B cell (primary cell): ENCODE measurements at places on chromosomes 11 and 22. TPM values are rescaled to one million over a fixed set of nuclear protein-coding genes. Genes with fewer than 3 reads are reported as not detected.

Gene CSF2RB
- total RNA-seq: 39.7 and 41.2 TPM in 2 replicates

Gene F2
- total RNA-seq: not detected in 2 replicates

Gene PRR14L
- 69.6 and 78.5 TPM in 2 replicates for total RNA-seq

GRCh38 chr11:69670158-69670845, 4.9 kb downstream of the LTO1 start:
- H3K36me3 ChIP-seq: peaks cover 53% of the 10 kb centered on the region
- peaks cover 21% of the 10 kb centered on the region for H3K4me1 ChIP-seq
- peak; percentile 81 for DNase-seq

GRCh38 chr11:65436412-65437032, 13.9 kb downstream of the NEAT1 start:
- H3K27me3 ChIP-seq: no peaks in the 10 kb centered on the region
- DNase-seq: no peak
- peaks cover 3% of the 10 kb centered on the region for H3K36me3 ChIP-seq
- no peak overlapping the region for H3K4me3 ChIP-seq
- peaks cover 44% of the 10 kb centered on the region for H3K4me1 ChIP-seq
- no peak overlapping the region for H3K27ac ChIP-seq

DNA sequence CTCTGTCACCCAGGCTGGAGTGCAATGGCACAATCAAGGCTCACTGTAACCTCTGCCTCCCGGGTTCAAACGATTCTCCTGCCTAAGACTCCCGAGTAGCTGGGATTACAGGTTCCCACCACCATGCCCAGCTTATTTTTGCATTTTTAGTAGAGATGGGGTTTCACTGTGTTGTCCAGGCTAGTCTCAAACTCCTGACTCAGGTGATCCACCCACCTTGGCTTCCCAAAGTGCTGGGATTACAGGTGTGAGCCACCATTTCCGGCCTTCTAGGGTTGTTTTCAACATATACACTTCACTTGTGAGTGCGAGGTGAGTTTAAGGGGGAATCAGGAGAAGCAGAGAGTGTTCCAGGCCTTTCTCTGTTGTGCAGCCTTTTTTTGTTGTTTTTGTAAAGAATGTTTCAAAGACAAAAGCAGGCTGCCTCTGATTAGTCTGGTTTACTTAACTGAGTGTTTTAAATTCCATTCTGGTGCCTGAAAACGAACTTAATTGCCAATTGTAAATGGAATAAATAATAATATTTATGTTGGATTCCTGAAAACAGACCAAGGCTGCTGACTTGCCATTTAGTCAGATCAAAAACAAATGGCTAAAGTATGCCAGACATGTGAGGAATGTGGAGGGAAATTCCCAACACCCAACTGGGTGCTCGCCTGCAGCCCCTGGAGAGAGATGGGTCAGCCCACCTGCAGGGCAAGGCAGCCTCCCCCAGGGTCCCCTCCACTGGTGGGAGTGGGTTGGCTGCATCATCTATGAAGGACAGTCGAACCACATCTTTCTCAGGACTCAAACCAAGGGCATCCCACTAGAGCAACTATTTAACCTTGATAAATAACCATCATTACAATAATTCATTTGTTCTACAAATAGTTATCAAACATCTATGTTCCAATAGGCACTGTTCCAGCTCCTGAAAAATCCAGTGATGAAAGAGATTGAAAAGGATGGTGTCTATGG, 4.6 kb upstream of the RANGAP1 start:
- no peak overlapping the region for H3K4me3 ChIP-seq
- H3K27ac ChIP-seq: no peak overlapping the region
- DNase-seq: no peak
- no peaks in the 10 kb centered on the region for H3K36me3 ChIP-seq
- H3K27me3 ChIP-seq: no peaks in the 10 kb centered on the region

- H3K27ac ChIP-seq: no peak overlapping the region
- no peaks in the 10 kb centered on the region for H3K36me3 ChIP-seq
- H3K4me3 ChIP-seq: no peak overlapping the region
Measured at GRCh38 chr22:37498289-37498909, 12.2 kb upstream of the MFNG start.

DNA sequence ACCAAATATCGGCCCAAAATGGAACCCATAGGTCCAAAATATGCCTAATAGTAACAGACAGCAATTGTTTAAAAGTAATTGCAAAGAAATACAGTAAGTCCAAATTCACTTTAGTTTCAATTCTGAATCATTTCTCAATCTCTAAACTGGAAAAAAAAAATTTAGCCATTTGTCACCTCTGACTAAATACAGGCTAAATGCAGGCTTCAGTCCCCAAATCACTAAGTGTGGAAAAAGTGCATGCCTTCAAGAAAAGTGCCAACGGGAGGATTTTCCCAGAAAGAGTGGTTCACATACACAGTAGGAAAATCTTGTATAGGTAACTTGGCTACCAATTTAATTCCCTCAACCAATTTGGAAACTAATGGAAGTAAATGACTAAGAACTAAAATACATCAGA, 35.7 kb downstream of the SIK3 start:
- H3K4me3 ChIP-seq: no peak overlapping the region
- peaks cover 47% of the 10 kb centered on the region for H3K4me1 ChIP-seq
- no peaks in the 10 kb centered on the region for H3K36me3 ChIP-seq
- no peaks in the 10 kb centered on the region for H3K27me3 ChIP-seq
- no peak for DNase-seq

DNA sequence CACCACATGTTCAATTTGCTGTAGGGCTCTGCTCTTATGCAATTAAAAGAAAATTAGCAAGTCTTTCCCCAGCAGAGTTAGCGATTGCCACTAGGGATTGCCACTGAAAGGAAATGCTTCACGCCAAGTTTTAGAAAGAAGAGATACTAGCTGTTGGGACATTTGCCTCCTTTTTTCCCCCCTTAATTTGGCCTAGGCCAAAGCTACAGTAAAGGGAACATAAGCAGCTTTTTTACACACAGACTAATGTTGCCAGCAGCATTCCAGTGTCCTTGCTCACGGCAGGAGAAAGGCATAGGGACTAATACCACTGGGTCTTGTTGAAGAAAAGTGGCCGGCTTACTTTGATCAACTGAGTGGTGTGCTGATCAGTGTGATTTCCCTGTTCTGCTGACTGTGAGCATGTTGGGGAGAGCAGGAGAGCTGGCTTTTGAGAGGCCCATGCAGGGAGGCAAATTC, 71.2 kb downstream of the PHF21A start:
- H3K27ac ChIP-seq: no peak overlapping the region
- H3K4me1 ChIP-seq: no peaks in the 10 kb centered on the region
- no peaks in the 10 kb centered on the region for H3K27me3 ChIP-seq
- H3K36me3 ChIP-seq: peaks cover 6% of the 10 kb centered on the region
- no peak for DNase-seq

GRCh38 chr11:132901638-132902471, 630.4 kb downstream of the OPCML start:
- no peak for DNase-seq
- no peak overlapping the region for H3K27ac ChIP-seq
- no peaks in the 10 kb centered on the region for H3K36me3 ChIP-seq
- H3K4me3 ChIP-seq: no peak overlapping the region
- no peaks in the 10 kb centered on the region for H3K27me3 ChIP-seq
- H3K4me1 ChIP-seq: no peaks in the 10 kb centered on the region

DNA sequence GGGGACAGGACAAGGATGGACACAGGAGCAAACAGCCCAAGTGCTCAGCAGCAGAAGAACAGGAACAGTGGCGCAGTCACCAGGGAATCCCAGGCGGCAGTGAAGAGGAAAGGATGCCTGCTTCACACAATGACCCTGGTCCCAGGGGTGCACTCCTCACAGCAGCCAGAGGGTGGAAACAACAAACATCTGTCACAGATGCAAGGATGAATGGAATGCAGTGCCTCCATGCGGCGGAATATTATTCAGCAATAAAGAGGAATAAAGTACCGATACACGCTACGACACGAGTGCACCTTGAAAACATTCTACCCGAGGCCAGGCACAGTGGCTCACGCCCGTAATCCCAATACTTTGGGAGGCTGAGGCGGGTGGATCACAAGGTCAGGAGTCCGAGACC, 12.7 kb downstream of the CSNK1E start:
- DNase-seq: no peak
- no peaks in the 10 kb centered on the region for H3K27me3 ChIP-seq
- no peak overlapping the region for H3K27ac ChIP-seq
- peaks cover 33% of the 10 kb centered on the region for H3K36me3 ChIP-seq

- no peaks in the 10 kb centered on the region for H3K27me3 ChIP-seq
- no peaks in the 10 kb centered on the region for H3K4me1 ChIP-seq
- no peak overlapping the region for H3K4me3 ChIP-seq
- no peak for DNase-seq
Measured at GRCh38 chr11:10091314-10092045, 202.5 kb downstream of the SBF2 start.

DNA sequence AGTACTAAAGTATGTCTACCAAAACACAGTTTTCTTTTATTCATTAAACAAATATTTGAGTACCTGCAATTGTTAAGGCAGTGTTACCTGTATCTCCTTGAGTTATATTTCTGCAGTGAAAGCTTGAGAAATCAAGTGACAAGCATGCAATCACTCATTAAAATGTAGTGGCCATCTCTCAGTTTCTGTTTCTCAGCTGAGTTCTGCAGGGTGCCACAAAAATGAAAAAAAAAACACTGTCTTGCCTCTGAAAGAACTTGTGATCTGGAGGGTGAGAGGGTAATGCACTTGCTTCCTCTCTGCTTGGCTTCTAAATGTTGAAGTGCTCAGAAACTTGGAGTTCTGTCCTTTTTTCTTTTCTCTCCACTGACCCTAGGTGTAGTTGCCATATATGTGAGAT, 6.8 kb downstream of the QSER1 start:
- H3K4me1 ChIP-seq: peaks cover 2% of the 10 kb centered on the region
- DNase-seq: no peak
- H3K4me3 ChIP-seq: no peak overlapping the region
- no peak overlapping the region for H3K27ac ChIP-seq
- H3K36me3 ChIP-seq: no peaks in the 10 kb centered on the region

- no peak for DNase-seq
- no peak overlapping the region for H3K4me3 ChIP-seq
Measured at GRCh38 chr11:108474664-108475463, 7.5 kb upstream of the C11orf65 start.

- DNase-seq: no peak
- no peak overlapping the region for H3K27ac ChIP-seq
- peaks cover 9% of the 10 kb centered on the region for H3K4me1 ChIP-seq
- H3K27me3 ChIP-seq: no peaks in the 10 kb centered on the region
Measured at GRCh38 chr22:50004918-50005317, 7.6 kb downstream of the IL17REL start.

DNA sequence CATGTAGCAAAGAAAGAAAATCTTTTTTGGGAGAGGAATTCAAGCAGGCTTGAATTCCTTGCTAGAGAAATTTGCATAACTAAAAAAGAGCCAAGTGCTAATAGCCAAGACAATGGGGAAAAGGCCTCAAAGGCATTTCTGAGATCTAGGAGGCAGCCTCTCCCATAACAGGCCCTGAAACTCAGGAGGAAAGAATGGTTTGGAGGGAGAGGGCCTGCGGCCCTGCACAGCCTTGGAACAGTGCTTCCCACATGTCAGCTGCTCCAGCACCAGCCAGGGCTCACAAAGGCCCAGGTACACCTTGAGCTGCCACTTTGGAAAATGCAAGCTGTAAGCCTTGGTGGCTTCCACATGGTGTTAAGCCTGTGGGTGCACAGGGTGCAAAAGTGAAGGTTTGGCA, 55.5 kb upstream of the TSPAN18 start:
- H3K27me3 ChIP-seq: peaks cover 7% of the 10 kb centered on the region
- DNase-seq: no peak
- H3K36me3 ChIP-seq: no peaks in the 10 kb centered on the region
- no peak overlapping the region for H3K4me3 ChIP-seq
- H3K4me1 ChIP-seq: no peaks in the 10 kb centered on the region

- no peak for DNase-seq
- H3K4me1 ChIP-seq: no peaks in the 10 kb centered on the region
- H3K36me3 ChIP-seq: no peaks in the 10 kb centered on the region
- H3K27ac ChIP-seq: no peak overlapping the region
- H3K27me3 ChIP-seq: no peaks in the 10 kb centered on the region
Measured at GRCh38 chr11:106152013-106152412, 74.6 kb downstream of the AASDHPPT start.

GRCh38 chr22:23695571-23696325, 4.9 kb downstream of the RGL4 start:
- peaks cover 29% of the 10 kb centered on the region for H3K4me1 ChIP-seq
- no peak for DNase-seq
- no peaks in the 10 kb centered on the region for H3K27me3 ChIP-seq
- H3K27ac ChIP-seq: peak overlapping the region; percentile 92

DNA sequence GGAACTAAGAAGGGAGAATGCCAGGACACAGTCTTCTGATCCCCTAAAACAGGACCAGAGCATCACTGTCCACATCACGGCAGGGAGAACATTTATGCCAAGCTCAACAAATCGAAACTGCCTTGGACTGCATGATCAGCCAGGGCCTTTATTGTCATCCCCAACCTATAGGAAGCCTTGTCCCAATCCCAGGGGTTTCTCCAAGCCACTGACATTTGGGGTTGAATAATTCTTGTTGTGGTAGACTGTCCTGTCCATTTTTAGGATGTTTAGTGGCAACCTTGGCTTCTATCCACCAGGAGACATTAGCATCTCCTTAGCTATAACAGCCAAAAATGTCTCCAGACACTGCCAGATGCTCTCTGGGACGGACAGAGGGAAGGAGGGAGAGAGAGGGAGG, 37.1 kb downstream of the RPL27A start:
- no peak overlapping the region for H3K4me3 ChIP-seq
- H3K36me3 ChIP-seq: no peaks in the 10 kb centered on the region
- H3K4me1 ChIP-seq: peaks cover 15% of the 10 kb centered on the region
- no peaks in the 10 kb centered on the region for H3K27me3 ChIP-seq
- H3K27ac ChIP-seq: no peak overlapping the region
- no peak for DNase-seq

DNA sequence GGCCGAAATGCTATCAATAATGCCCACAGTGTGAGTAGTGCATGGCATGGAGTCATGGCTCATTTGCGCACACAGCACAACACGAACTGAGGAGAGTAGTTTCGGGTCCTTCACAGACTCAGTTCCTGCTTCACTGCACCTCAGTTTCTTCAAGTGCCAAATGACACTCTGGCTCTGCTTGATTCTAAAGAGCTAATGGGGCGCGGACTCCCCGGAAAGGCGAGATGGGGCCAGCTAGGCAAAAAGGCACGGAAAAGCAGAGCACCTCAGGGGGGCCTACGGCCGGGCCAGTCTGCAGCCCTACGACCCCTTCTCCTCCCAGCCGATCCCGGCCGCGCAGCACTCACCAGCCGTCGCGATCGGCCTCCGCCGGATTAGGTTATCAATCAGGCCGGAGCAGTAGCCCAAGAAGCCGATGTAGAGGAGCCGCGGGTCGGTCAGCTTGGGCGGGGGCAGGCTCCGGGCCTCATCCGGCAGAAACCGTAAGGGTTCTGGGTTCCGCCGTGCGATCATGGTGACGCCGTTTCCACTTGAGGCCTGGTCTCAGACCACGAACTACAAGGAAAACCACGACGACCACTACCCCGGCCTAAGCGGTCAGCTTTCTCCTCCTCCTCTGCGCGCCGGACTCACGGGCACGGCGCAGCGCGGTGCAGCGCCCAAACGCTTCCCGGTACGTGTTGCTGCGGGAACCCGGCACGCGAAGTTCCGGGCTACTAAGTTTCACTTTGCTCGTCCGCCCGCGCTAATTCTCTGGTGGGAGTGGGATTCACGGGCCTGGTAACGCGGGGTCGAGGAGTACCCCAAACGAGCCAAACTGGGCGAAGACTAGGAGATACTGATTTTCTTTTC, at the start of gene NDUFC2:
Gene NDUFC2, minus strand, starts transcription at position 631 of the 852 bp plus-strand sequence. Its CDS starts 118 bp downstream, at position 513.
- DNase-seq: peak; percentile 76
- no peaks in the 10 kb centered on the region for H3K27me3 ChIP-seq
- H3K27ac ChIP-seq: peak within 1 kb of the TSS; percentile 63
- peaks cover 35% of the 10 kb centered on the region for H3K4me1 ChIP-seq
- H3K36me3 ChIP-seq: peaks cover 9% of the 10 kb centered on the region
- peak within 1 kb of the TSS; percentile 91 for H3K4me3 ChIP-seq

GRCh38 chr11:63719987-63720386, 38.7 kb downstream of the RTN3 start:
- H3K36me3 ChIP-seq: no peaks in the 10 kb centered on the region
- no peak overlapping the region for H3K27ac ChIP-seq
- H3K4me1 ChIP-seq: no peaks in the 10 kb centered on the region
- no peak overlapping the region for H3K4me3 ChIP-seq
- H3K27me3 ChIP-seq: no peaks in the 10 kb centered on the region
- DNase-seq: no peak
